CD4-positive, alpha-beta T cell treated with Interleukin-6 for 4 hours (primary cell): ENCODE measurements at places on chromosomes 16 and 17.

DNA sequence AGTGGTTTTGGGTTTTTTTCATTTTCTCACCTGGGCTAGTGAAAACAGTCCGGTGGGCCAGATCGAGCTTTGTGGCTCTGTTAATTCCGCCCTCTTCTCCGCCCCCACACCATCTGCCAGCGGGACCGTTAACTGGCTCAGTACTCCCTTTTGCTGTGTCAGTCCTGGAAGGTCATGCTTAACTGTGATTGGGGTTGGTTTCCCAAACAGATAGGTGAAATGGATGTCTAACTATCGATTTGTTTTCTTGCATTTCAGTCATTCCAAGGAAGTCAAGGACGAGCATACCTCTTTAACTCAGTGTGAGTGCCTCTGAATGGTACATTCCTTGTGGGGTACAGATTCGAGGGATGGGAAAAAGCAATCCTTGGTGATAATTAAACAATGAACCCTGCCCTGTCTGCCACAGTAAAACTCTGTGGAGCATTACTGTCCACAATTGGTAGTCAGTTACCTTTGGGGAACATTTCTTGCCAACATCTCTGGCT lies 56.7 kb downstream of the YPEL2 start:
- no peak for DNase-seq

- DNase-seq = no peak
These were observed 29.6 kb downstream of the SEC14L5 start for GRCh38 chr16:4987580-4988374.

GRCh38 chr17:79778504-79779083 lies 646 bp downstream of the CBX2 start:
- no peak for DNase-seq

- no peak for DNase-seq
These were observed 93.3 kb downstream of the MYO1D start for GRCh38 chr17:32783602-32784001.

DNA sequence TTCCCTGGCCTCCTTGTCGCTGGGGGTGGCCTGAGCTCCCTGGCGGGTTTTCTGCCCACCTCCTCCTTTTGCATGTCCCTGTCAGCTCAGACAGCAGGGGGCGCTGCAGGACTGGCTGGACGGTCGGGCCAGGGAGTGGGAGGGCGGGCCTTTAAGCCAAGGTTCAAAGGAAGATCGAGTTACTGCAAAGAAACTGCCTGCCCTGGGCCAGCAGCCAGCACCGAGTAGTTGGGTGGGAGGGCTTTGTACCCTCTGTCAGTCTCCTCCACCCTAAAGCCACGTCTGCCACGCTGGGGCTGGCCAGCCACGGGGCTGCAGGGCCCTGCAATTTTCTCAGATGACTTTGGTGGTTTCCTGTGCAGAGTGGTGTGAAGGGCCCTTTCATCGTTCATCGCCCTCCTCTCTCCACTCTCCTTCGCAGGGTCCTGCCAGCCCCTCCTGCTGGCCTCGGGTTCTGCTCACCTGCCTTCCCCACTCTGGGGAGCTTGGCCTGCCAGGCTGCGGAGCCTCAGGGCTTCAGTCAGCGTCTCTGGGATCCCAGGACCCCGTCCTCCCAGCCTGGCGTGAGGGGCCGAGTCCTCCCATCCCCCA lies 12.3 kb downstream of the GPR142 start:
- DNase-seq = peak; percentile 93

- no peak for DNase-seq
These were observed 31.9 kb downstream of the MSI2 start for GRCh38 chr17:57288040-57288772.

DNA sequence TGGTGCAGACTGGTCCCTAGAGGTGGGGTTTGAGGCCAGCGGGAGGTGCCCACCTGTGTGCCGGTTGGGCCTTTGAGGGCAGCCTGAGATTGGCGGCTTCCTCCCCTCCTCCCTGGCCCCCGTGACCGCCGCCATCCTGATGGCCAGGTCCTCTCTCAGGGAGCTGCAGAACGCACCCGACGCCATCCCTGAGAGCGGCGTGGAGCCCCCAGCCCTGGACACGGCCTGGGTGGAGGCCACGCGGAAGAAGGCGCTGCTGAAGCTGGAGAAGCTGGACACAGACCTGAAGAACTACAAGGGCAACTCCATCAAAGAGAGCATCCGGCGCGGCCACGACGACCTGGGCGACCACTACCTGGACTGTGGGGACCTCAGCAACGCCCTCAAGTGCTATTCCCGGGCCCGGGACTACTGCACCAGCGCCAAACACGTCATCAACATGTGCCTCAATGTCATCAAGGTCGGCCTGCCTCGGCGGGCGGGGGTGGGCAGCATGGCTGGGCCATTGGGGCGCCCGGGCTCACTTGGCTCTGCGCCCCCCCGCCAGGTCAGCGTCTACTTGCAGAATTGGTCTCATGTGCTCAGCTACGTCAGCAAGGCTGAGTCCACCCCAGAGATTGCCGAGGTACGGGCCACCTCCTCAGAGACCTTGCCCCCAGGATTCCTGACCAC lies 2.8 kb downstream of the GPS1 start:
- DNase-seq = no peak
